ENCODE measurements at places on chromosomes 6 and 20.

GRCh38 chr6:111204305-111204704, 117.0 kb downstream of the SLC16A10 start:
- no peak for DNase-seq

- DNase-seq = no peak
These were observed 21.0 kb downstream of the PPARD start for GRCh38 chr6:35363293-35363750.

- DNase-seq = no peak
These were observed 42.8 kb upstream of the HFE start for GRCh38 chr6:26044140-26045064.

DNA sequence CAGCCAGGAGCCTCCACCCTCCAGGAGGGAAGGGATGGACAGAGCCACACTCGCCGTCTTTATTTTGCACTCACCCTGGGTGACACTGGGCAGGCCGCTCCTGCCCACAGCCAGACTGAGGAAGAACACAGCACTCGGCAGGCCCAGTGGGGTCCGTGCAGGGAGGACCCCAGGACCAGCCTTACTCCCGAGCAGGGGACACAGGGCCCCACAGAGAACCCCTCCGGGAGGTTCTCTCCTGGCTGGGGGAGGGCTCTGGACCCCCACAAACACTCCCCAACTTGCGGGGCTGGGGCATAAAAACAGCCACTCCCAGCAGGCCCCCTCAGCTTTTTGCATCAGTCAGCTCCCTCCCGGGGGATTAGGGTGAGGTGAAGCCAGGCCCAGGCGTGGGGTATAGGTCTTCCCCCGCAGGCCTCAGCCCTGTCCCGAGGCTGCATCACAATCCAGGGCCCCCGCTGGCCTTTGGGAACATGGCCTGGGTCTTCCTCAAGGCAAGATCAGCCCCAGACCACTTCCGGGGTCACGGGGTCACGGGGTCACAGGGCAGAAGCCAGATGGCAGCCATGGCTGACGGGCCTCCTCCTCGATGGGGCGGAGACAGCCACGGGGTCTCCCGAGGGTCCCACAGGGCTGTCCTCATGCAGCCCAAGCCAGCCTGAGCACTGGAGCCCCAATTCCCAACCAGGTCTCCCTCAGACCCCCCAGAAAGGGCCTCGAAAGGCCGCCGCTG, 3.2 kb downstream of the TNFRSF6B start:
- DNase-seq = no peak

DNA sequence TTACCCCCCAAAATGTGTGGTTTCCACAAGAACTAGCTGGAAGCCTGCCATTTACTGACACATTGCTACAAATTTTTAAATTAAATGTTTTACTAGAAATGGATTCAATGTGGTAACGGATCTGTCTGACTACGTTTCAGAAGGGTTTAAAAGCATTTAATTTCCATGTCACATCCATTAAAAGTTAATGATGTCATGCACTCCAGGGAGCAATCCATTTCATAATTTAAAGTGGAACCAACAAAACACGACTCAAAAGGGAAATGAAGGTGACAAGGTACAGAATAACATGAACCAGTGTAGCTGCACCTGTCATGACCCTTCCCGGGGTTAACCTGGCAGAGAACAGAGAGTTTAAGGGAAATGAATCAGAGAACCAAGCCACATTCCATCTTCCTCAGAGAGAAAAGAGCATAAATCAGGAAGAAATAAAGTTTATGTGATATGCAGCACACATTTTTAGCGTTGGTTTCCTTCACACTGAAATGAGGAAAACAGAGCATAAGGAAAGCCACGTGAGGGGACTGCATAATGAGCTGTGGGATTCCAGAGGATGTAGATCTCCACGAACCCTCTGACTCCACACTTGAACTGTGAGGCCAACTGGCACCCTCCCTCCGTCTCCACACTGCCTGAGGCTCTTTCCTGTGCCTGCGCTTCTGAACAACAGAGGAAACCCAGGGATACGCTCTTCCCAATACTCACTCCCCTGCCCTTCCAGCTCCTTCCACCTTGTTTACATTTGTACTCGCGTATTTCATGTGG, 170.3 kb upstream of the AHI1 start:
- DNase-seq = no peak

DNA sequence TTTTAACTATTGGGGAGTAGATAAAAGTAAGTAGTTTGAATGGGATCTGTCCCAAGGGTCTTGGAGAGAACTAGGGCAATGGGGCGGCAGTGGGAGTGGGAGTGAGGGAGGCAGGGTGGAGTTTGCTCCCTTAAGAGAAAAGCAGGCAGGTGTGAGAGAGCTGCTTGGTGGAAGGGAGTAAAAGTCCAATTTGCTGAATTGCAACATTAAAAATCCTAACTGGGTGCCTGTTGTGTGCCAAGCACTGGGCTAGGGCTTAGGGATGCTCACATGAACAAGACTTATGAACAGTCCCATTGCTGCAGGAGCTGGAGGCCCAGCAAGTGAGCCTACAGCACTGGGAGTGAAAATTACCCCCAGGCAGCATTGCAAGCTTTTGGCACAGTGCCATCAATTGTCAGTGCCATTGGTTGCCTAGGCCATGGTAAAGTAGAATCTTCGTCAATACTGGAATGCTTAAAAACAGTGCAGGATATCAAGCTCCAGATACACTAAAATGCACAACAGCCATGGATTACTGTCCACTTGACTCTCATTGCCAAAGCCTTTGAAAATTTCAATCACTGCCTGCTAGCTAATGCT, 277.7 kb upstream of the JARID2 start:
- no peak for DNase-seq

DNA sequence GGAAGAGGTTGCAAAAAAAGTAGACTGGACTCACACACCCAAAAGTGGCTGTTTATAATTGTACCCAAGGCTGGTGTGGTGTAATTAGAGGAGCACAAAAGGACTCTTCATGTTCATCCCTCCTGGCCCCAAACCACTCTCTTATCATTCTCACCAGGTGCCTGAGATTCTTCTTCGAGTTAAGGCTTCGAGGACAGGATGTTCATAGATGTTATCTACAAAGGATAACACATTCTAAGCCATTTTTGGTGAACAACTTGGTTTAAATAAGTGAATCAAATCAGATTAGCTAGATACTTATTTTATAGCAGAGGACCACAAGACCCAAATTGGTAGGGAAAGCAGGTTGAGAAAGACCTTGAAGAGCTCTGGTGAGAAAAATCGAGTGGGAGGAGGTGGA, 73.1 kb upstream of the SUPT3H start:
- DNase-seq = no peak

- DNase-seq = no peak
These were observed 24.9 kb downstream of the BLTP3A start for GRCh38 chr6:34816635-34817301.

GRCh38 chr6:137102851-137103492, 58.2 kb upstream of the IL20RA start:
- DNase-seq = peak; percentile 100

DNA sequence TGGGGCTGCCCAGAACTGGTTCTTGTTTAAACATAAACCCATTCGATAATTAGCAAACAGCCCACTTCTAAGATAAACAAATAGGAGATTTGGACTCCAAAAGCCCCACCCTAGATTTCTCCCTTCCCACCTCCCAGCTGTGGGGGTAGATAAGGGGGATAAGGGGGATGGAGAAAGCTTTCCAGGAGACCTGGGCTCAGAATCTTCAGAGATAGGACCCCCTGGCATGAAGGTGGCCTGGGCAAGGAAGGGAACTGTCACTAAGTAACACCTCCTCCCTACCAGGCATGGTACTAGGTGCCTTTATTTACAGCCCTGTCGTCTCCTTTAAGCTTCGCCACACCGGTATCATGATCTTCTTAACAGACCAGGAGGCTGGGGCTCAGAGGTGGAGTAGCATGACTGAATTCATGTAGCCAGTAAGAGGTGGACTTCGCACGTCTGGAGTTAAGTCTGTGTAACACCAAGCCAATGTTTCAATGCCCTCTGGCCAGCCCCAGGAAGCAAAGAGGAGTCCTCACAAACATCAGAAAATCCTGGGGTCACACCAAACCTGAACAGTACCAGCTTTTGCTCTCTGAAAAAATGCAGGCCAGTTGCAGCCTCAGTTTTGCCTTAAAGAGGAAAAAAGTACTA, 4.6 kb downstream of the SDC4 start:
- DNase-seq = no peak

- no peak for DNase-seq
These were observed 6.8 kb upstream of the TSHZ2 start for GRCh38 chr20:52965380-52965779.

DNA sequence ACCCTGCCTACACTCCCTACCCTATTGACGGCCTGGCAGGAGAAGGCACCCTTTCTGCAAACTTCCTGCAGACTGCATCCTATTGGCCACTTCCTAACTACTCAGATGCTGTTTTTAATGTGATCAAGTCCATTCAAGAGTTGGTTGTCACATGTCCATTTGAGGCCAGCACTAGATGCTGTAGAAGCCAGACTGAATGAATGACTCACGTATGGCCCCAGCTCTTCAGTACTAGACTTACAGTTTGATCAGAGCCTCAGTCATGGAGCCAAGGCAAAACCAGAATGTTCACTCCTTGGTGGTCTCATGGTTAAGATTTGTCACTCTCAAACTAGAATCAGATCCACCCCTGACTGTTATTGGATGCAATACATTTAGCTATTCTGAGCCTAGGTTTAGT, 101.7 kb downstream of the OPRM1 start:
- no peak for DNase-seq

GRCh38 chr6:75550544-75551167, 51.0 kb upstream of the SENP6 start:
- DNase-seq = no peak

GRCh38 chr6:28807682-28808280, 116.0 kb downstream of the TRIM27 start:
- no peak for DNase-seq

DNA sequence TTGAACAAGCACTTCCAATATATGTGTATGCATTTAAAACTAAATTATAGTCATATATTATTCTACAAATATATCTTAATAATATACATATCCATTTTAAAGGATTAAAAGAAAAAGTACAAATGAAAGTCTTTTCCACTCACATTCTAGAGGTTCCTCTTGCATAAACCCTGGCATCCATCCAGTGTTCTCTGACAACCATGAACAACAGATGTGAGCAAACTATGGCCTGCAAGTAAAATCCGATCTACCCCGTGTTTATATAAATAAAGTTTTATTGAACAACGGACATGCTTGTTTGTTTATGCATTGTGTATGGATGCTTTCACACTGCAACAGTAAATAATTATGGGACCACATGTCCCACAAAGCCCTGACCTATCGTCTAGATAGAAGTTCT, 1122.3 kb downstream of the EPHA7 start:
- DNase-seq = no peak

GRCh38 chr20:46899621-46900020, 5.0 kb downstream of the EYA2 start:
- no peak for DNase-seq

GRCh38 chr6:167706313-167707109, 120.2 kb upstream of the AFDN start:
- DNase-seq = peak; percentile 33

DNA sequence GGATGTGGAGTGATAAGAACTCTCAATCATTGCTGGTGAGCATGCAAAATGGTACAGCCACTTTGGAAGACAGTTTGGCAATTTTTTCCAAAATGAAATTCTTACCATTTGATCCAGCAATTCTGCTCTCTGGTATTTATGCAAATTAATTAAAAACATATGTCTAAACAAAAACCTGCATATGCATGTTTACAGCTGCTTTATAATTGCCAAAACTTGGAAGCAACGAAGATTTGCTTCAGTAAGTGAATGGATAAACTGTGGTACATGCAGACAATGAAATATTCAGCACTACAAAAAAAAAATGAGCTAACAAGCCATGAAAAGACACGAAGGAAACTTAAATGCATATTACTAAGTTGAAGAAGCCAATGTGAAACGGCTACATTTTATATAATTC, 55.5 kb upstream of the SMLR1 start:
- DNase-seq = no peak

DNA sequence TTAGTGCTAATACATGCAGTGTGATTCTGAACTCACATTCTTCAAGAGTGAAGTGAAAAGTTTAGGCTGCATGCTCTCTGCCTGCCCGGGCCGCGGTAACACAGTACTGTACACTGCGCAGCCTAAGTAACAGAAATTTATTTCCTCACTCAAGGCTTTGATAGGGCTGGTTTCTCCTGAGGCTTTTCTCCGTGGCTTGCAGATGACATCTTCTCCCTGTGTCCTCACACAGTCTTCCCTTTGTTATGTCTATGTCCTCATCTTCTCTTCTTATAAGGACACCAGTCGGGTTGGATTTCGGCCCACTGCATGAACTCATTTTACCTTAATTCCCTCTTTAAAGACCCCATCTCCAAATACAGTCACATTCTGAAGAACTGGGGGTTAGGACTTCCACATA, 51.1 kb upstream of the TMEM170B start:
- DNase-seq = no peak

DNA sequence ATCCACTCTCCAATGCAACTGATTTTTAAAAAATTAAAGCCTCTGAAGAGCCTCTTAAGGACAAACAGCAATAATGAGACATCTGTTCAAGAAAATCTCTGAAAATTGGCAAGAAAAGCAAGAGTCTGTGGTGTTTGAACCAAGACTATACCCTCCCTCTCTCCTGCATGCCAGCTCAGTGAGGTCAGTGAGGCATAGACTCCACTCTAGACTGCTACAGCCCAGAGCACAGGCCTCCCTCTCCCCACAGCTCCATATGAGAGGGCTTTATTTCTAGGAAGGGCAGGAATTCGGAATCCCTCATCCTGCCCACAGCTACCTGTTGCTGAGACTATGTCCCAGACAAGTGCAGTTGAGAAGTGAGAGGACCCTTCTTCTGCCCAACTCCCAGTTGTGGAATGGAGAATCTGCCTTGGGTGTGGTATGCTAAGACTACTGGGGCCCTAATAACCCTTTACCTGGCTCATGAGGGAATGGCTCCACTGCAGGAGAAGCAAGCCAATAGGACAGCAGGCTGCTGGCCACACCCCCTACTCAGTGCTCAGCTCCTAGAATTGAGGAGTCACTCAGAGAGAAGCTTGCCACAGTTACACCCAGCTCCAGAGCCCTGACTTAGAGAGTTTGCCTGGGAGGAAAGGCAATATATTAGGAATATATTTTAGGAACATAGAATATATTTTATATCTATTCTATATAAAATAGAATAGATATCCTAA, 22.7 kb upstream of the HLA-DQA1 start:
- DNase-seq = no peak
